ENCODE measurements at places on chromosomes 5 and 9.

- DNase-seq, result no peak
Observed at GRCh38 chr5:95975703-95976102, 14.1 kb upstream of the ELL2 start.

DNA sequence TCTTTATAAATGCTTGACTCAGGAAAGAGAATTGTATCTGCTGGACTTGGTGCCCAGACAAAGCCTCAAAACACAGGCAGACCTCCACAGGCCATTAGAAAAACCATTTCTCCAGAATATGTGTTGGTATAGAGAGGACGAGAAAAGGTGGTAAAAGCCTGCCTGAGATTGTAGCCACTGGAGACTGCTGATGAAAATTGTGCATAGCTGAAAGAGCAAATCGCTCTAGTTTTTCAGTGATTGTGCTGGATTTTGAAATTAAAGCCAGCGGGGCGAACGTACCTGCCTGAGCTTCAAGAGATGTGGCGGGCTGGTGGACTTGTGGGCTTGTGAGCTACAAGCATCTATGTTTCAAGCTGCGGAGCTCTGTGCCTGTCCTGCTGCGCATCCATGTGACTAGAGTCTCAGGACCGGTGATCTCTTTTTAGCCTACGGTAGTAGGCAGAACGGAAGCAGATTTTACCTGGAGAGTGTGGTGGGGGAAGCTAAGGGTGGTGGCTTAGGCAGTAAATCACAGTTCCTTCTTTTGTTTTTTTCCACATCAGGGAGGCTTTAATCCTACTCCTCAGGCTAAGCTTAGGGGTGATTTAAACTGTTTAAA lies 193.6 kb downstream of the SREK1 start:
- DNase-seq, result no peak

- DNase-seq, result no peak
Observed at GRCh38 chr9:82034956-82035731, 46.6 kb downstream of the SPATA31D1 start.

DNA sequence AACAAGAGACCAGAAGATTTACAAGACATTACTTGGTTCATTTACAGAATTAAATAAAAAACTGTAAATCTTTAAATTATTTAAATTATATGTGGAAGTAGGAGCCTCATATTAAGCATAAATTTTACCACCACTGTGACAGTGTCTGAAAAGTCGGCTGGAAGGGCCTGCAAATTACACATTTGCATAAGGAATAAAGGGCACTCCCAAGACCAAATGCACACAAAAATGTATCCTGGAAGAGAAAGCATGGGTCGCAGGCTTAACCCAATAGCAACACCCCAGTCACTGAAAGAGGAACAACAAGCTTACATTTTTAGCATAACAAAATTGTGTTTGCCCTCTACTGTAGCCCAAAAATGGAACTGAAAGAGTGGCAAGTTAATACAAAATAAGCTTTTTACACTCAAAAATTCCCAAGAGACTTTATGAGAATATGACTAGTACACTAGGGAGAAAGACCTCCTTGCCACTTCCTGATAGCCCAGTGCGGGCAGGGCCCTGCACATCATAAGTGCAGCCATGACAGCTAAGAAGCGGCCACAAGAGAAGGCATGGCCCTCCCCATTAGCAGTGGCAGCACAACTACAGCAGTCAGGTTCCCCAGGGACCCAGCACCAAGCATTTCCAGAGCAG lies 482.0 kb downstream of the DTWD2 start:
- no peak for DNase-seq

DNA sequence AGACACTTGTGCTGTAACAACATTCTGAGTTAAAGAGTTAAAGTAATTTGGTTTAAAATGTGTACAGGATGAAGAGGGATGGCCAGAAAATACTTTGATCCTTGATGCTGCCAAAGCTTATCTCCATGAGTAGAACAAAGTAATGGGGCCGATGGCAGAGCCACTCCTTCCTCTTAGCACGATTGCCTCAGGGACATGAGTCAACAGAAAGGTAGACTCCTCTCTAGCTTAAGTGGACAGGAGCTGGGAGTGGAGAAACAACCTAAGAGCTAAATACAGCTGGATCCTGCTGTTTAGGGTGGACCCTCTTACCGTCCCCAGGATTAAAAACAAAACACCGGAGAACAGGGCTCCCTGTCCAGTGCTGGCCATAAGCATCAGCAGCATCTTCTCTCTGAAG lies 267.3 kb downstream of the IRX1 start:
- no peak for DNase-seq

- DNase-seq, result peak; percentile 77
Observed at GRCh38 chr5:146291421-146292074, 47.1 kb upstream of the POU4F3 start.

DNA sequence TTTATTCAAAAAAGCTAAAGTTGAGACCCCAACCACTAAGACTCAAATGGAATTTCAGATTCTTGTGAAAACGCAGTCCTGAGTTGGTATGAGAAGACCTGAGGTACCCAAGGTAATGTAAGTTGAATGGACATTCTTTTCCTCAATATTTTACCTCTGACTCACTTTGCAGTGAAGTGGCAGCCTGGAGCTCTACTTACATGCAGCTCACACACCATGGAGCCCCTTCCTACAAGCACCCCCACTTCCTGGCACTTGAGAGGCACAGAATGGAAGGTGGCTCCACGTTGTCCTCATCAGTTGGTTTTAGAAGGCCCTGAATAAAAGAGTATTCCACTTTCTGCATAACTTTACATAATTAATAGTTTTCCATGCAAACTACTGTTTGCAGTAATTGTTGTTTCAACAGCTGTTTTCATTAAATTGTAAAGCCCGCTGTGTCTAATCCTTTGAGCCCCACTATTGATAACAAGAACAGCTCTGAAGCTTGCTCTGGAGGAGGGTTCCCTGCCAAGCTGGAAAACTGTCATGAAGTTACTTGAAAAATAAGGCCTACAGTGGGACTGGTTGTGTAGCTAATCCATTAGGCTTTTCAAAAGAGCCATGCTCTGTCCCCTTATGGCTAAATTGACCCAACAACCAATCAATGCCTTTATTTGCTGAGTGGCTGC lies 102.2 kb upstream of the SPATA31D4 start:
- peak; percentile 62 for DNase-seq

GRCh38 chr5:132461569-132462070 lies 29.0 kb downstream of the IRF1 start:
- no peak for DNase-seq

DNA sequence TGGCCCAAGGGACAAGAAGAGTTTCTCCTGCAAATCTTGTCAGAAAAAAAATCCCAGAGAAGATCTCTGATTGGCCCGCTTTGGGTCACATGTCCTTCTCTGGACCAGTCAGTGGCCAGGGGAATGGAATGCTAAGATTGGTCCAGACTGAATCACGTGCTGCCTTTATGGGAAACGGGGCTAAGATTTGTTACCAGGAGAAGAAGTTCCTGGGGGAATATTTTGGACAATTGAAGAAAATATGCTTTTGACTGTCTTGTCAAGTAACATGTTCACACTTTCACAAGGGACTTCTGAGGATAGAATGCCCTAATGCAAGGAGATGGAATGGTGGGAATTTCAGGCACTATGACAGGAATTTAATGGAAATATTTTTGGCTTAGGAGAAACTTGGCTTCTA lies 74.1 kb upstream of the SH3PXD2B start:
- no peak for DNase-seq
